ENCODE measurements at places on chromosomes 2 and 18.

DNA sequence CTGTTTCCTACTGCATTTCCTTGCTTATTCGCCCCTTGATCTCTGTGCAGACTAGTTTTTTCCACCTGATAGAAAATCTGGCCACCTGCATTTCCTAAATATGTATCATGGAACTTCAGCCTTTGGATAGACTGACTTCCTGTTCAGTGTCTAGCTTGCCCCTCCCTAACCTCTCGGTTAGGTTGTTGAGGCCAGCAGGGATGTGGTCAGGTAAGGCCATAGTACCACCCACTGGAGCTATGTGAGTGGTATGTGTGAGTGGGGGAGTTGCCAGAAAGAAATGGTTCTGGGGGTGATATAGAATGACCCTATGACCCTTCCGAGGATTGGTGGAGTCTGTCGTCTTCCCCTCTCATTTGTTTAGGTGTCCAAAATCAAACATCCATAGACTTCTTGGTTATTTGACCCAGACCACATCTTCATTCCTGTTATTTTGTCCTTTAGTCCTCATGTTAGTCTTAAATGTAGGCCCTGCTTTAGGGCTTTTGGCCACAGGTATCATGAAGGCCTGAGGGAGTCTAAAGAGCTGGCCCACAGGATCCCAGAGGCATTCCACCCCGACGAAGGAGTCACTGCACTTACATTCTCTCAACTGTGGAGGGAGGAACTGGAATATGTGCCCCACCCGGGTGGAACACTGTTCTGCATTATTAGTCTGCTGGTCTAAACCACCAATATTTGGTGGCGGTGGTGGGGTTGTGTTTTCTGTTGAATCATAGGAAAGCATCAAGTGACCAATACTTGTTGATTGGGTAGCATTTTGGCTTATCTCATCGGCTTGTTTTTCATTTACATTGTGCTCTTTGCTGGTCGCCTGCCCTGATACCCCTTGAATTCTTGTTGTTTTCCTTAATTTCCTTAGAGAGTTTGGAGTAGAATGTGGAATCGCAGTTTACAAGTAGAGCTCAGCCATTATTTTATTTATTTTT is 21.9 kb downstream of the CAB39 start:
- no peak for DNase-seq

DNA sequence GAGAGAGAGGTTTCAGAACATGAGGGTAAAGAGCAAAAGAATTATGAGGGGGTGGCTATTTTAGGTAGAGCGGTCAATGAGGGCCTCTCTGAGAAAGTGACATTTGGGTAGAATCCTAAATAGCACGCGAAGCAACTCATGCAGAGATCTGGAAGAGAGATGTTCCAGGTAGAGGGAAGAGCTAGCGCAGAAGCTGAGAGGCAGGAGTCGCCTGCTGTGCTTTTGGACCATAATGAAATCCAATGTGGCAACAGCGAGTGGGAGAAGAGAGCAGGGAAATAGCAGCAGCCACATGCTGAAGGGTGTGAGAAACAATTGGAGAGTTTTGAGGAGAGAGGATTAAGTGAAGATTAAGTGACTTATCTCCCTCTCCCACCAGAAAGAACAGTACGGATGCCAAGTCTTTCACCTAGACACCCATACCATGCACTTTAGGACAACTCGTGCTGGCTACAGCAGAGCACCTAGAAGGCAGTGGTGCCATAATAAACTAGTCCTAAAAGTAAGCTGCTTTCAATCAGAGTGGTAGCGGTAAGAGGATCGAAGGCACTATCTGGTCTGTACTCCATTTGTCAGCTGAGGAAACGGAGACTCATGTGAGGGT is 129.7 kb downstream of the LRP2 start:
- DNase-seq = no peak

DNA sequence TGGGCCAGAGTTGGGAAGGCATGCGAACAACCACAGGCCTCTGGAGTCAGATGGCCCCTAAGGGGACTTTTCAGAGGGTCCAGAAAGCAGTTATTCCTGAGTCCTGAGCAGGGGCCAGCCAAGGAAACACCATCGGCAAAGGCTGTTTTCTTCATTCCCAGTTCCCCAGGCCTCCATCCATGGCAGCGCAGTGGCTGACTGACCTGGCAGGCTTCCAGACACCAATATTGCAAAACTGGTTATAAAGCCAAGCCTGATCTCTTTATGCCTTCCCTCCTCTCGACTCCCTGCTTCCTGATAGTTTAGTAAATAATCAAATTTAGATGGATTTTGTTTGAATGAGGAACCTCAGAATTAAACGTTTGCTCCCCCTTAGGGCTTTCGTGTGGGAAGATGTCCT is 133.4 kb upstream of the ITGA6 start:
- no peak for DNase-seq

DNA sequence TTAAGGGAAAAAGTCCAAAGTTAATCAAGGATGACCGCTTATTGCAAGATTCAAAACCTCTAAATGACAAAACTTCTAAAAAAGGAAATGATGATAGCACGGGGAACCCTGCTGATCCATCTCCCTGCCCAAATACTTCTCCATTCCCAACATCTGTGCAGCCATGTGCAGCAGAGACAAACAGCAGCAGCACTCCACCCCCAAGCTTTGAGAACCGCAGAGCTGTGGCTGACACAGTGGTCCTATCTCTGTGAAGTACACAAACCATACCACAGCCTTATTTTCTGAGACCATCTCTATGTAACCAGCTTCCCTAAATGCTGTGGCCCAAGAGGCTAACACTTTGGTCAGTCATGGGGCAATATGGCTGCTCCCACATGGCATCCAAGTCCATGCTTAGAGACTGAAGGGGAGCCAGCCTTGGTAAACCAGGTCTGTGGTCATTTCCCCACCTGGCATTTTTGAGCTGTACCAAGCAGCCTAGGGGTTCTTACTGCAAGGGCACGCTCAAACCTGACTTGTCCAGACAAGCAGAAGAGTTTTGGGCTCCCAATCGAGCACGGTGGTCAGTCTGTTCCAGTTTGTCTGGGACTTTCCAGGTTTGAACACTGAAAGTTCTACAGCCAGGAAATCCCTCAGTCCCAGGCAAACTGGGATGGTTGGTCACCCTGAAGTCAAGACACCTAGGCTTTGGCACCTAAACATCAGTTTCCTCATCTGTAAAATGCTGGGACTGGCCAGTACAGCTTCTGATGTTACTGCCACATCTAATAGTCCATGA is 17.1 kb upstream of the NFE2L2 start:
- DNase-seq = no peak

- no peak for DNase-seq
Observed at GRCh38 chr2:102358496-102358895, 2.9 kb downstream of the IL18R1 start.

GRCh38 chr2:173101687-173102086 is 26.0 kb downstream of the MAP3K20 start:
- DNase-seq = no peak

- no peak for DNase-seq
Observed at GRCh38 chr2:152038441-152038958, 60.3 kb downstream of the CACNB4 start.

GRCh38 chr2:99081891-99082290 is 59.6 kb upstream of the C2orf15 start:
- DNase-seq = no peak

DNA sequence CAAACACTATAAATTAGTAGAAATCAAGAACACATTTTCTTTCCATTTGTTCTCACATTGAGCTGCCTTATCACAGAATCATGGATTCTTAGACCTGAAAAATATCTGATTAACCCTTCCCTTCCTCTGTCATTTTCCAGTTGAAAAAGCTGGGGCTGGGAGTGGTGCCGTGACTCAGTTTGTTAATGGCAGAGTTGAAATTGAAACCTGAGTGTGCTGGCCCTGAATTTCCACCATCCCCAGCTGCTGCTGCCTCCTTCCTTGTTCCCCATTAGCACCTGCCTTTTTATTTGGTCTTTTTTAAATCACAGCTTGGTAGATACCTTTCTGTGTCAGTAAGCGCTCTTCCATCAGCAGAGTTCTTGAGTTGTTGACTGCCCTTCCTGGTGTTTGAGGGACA is 10.6 kb downstream of the FARP2 start:
- no peak for DNase-seq

- DNase-seq = peak; percentile 55
Observed at GRCh38 chr2:39593439-39594393, 72.0 kb upstream of the TMEM178A start.

DNA sequence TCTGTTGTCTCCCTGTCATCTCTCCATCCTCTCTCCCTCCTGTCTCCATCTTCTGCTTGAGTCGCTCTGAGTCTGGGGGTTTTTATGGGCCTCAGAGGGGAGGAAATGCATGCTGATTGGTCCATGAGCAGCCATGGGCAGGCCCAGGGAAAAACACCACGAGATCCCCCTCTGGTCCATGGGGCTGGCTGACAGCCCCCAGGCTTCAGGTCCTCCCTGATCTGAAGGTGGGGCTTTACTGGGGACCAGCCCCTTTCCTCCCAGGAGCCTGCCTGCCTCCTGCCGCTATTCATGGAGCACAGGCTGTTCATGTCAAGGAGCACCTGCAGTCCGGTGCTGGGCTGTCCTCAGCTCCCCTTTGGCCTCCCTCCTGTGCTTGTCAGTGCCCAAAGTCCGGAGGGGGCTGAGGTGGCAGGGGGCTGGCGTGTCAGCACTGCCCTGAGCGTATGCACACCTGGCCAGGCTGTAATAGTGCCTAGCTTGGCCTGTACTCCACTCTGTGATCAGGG is 59.6 kb upstream of the DLX2 start:
- DNase-seq = no peak

DNA sequence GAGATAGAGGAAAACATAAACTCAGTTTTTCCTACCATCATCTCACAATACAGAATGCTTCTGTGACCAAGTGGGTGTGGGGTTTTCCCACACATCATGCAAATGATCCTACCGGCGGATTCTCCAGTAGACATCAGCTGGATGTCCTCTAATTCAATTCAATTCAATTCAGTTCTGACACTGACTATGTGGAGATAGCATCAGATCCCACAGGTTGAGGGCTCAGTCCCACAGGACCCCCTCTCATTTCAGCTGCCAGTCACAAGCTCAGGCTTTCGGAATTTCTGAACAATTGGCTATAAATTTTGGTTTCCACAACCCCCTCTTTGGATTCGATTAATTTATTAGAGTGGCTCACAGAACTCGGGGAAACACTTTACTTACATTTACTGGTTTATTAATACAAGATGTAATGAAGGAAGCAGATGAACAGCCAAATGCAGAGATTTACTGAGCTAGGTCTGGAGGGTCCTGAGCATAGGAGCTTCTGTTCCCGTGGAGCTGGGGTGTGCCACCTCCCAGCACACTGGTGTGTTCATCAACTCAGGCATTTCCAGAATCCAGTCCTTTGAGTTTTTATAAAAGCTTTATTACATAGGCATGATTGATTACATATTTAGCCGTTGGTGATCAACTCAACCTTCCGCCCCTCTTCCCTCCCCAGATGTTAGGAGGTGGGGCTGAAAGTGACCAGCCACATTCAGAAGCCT is 350.1 kb downstream of the MYCN start:
- DNase-seq = no peak

DNA sequence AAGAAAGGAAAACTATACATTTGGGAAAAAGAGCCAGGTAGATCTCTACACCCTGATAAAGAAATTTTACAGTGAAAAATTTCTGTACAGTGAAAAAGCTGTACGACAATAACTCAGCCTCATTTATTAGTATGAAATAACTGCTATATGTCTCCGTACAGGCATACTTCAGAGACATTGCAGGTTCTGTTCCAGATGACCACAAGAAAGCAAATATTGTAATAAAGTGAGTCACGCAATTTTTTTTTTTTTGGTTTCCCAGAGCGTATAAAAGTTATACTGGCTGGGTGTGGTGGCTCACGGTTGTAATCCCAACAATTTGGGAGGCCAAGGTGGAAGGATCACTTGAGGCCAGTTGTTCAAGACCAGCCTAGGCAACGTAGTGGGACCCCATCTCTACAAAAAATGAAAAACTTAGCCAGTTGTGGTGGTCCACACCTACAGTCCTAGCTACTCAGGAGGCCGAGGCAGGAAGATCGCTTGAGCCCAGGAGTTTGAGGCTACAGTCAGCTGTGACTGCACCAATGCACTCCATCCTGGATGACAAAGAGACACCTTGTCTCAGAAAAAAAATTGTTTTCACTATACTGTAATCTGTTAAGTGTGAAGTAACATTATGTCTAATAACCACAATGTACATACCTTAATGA is 28.2 kb upstream of the AMMECR1L start:
- DNase-seq = no peak

Measured in HEK293T (cell line).